ENCODE measurements at places on chromosomes 1 and 21.

DNA sequence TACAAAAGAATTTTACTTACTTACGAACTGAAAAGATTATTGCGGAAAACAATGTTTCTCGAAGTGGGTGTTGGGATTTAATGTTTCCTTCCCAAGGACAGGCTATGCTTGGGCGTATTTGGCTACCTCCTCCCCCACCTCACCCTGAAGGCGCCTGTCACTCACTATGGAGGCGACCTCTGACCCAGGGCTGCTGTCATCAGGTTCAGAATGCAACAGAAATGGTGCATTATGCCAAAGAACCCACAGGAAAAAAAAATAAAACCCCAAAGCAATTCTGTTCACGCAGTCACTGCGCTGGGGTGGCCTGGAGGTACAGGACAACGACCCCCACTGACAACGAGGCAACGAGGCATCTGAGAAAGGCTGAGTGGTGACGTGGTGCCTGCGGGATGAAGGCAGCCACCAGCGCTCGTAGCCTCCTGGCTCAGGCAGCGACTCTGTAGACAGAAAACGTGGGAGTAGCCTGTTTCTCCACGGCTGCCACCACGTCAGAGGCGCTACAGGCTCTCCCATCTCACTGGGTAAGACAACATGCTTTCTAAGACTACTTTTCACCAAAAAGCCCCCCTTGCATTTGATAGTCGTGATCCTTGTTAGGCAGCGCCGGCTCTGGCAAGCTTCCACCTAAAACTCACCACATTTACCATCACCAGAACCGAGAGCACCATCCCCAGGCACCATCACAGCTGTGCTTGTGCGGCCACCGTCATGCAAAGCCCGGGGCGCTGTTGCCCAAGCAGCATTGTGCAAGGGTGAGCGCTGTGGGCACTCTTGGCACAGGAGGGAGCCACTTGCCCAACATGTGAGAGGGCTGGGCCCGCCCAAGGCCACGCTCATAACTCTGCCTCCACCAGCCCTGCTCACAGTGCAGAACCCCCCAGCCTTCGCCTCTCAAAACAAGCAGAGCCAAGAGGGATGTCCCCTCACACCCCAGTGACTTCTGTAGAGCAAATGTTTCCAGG, 14.3 kb downstream of the NADK start:
- DNase-seq = no peak

- no peak for DNase-seq
Measured at GRCh38 chr1:57471995-57472394, 48.1 kb upstream of the DAB1 start.

DNA sequence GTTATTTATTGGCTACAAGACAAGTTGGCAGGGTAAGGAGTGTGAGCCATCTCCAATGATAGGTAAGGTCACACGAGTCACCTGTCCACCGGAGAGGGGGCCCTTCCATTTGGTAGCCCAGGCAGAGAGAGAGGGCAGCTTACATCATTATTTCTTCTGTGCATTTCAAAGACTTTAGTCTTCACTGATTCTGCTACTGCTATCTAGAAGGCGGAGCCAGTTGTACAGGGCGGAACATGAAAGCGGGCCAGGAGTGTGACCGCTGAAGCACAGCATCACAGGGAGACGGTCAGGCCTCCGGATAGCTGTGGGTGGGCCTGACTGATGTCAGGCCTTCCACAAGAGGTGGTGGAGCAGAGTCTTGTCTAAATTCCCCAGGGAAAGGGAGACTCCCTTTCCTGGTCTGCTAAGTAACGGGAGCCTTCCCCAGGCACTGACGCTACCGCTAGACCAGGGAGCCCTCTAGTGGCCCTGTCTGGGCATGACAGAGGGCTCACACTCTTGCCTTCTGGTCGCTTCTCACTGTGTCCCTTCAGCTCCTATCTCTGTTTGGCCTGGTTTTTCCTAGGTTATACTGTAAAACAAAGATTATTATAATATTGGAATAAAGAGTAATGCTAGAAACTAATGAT, 36.7 kb downstream of the ZNF695 start:
- DNase-seq = peak; percentile 24

DNA sequence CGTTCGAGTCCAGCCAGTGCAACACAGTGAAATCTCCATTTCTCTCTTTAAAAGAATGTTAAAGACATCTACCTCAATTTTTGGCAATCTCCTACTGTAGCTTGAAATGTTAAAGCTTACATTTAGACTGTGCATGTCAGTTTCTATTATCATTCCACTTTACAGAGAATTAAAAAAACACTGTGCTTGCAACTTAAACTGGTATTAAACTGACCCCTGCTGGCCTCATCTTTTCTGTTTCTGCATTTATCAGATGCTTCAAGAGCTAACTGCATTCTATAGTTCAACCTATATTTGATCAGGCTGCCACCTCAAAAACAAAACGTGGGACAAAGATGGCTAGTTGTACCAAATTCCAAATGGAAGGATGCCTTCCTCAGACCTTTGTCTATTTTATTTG, 226.5 kb downstream of the SMYD3 start:
- DNase-seq = no peak

GRCh38 chr1:6345009-6345408, 48.6 kb downstream of the ACOT7 start:
- no peak for DNase-seq

DNA sequence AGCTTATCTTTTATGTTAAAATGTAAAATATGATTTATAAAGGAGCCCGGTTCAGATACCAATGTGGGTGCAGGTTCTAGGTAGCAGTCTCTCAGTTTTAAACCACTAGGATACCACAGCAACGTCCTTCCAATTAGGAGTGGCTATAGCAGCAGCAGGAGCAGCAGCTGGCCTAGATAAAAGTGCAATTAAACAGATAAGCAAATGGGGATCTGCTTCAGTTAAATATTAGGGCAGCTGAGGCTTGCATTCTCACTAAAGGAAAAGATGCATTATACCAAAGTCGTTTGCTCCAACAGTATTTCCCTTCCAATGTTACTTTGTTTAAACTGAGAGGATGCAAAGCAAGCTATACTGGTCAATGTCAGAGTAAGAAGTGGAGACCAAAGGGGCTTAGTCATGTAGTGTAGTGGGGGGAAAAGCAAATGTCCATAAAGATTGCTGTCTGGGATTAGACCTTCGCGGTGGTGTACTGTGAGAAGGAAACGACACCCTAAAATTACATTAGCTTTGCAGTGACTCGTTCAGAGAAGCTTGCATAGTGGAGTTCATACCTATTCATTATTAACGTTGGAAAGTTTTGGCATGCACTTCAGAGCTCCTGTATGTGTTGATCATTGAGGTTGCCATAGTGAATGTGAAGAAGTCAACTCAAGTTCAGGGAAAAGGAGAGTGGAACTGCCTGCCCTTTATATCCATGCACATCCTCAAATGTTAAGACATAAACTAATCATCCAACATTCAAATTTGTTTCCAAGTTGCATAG, 272.2 kb downstream of the VAV3 start:
- DNase-seq = no peak

- no peak for DNase-seq
Measured at GRCh38 chr1:99965646-99966375, 4.0 kb upstream of the SLC35A3 start.

- no peak for DNase-seq
Measured at GRCh38 chr1:100266741-100267140, 725 bp downstream of the RTCA start.

GRCh38 chr1:27363766-27364695, 2.7 kb downstream of the MAP3K6 start:
- DNase-seq = no peak

- no peak for DNase-seq
Measured at GRCh38 chr1:169648709-169649108, 18.8 kb upstream of the SELP start.

DNA sequence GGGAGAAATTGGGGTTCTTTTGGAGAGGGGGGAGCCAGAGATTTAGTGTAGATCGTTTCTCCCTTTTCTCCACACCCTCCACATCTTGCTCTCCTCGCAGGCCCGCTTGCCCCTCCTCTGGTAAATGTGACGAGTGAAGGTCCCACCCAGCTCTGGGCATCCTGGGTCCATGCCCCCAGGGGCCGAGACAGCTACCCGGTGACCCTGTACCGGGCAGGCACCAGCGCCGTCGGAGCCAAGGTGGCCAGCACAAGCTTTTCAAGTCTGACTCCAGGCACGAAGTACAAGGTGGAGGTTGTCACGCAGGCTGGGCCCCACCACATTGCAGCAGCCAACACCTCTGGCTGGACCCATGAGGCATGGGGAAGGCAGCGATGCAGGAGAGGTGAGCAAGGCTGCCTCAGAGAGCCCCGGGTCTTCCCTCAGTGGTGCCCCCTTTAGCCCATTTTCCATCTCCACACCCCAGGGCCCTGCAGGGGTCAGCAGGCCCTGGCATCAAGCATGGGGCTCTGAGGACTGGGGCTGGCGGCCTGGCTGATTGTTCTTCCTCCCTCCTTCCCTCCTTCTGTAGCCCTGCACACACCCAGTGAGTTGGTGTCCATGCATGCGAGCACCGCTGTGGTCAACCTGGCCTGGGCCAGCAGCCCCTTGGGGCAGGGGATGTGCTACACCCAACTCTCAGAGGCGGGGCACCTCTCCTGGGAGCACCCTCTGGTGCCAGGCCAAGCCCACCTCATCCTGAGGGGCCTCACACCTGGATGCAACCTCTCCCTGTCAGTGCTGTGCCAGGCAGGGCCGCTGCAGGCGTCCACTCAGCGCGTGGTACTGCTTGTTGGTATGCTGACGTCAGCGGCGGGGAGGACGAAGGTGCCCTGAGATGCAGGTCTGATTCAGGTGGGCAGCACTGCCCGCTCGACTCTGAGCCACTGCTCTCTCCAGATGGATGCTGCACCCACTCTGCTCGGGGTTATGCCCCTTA, 16.4 kb upstream of the LGR6 start:
- DNase-seq = no peak

DNA sequence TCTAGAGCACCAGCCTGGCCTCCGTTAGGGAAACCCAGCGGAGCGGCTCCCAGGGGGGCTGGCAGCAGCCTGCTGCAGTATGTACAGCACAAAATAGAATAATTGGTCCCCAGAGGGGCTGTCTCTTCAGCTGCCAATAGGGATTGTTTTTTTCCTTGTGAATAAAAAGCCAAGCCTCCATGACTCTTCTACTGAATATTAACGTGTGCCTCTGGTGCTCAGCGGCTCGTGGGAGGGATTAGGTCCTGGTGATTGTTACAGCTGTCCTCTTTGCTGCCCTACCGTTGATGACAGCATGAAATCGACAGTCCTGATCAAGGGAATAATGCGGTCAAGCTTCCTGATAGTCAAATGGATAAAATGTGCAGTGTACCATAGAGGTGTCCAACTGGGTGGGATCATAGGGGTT, 190.7 kb upstream of the RUNX1 start:
- DNase-seq = no peak

- DNase-seq = no peak
Measured at GRCh38 chr1:50492142-50492541, 68.9 kb upstream of the DMRTA2 start.

- DNase-seq = no peak
Measured at GRCh38 chr1:28229996-28230395, 2.8 kb downstream of the DNAJC8 start.

- no peak for DNase-seq
Measured at GRCh38 chr1:79105500-79105899, 99.0 kb upstream of the ADGRL4 start.

DNA sequence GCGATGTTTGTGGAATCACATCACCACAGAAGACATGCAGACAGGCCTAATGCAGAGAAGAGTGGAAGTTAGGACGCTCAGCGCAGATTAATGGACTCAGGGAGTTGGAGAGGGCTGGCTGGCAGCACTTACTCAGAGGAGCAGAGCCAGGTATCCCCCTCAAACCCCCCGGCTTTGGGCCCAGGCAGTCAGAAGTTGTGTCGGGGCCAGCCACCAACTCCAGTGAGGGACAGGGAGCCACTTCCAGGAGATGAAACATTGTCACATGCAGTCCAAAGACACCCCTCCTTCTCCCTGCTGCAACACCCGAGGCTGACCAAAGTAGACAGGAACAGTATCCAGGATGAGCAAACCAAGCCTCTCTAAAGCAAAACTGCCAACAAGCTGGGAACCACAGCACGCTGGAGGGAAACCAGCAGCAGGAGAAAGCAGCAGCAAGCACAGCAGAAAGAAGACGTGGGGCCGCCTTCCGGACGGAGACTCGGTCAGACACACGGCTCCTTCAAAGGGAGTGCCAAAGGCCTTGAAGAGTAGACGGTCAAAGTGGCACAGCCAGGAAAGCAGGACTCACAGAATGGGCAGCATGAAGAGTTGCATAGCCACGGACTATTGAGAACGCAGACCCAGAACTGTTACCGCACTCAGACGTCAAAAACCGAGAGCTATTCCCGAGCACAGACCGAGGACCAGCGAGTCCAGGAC, 149.3 kb downstream of the PCBP3 start:
- no peak for DNase-seq

DNA sequence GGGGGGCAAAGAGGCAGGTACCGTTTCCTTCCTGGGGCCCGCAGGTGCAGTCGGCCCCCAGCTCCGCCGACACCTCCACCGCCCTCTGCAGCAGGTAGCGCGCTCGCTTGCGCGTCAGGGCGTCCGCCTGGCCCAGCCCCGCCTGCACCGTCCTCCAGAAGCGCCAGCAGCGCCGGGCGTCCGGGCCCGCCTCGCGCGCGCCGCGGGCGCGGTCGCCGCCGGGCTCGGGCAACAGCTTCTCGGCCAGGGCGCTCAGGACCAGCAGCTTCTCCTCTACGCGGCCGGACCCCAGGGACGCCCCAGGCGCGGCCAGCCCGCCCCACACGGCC, 863 bp downstream of the TARBP1 start:
- DNase-seq = peak; percentile 51

- no peak for DNase-seq
Measured at GRCh38 chr1:237043846-237044636, 2.1 kb downstream of the RYR2 start.

GRCh38 chr1:117368116-117369108, 1.2 kb downstream of the MAN1A2 start:
- no peak for DNase-seq

DNA sequence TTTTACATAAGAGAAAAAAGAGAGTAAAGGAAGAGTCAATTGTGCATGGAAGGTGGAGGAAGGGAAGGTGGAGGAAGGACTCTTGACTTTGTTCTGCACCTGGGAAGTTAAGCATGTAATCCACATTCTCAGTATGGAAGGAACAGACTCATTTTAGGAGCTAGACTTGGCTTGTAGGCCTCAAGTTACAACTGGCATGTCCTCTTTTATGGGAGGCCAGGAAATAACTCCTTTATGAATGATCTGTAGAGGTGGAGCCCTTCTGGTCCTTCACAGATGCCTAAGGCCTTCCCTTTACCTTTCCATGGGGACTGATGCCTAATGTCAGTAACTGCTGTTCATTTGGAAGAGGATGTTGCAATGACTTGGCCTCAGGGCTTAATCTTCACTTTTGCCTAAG, 29.4 kb upstream of the CCSAP start:
- no peak for DNase-seq

GRCh38 chr1:204575221-204576190, 59.3 kb downstream of the MDM4 start:
- DNase-seq = no peak

- DNase-seq = no peak
Measured at GRCh38 chr1:107877745-107878144, 87.2 kb downstream of the VAV3 start.

DNA sequence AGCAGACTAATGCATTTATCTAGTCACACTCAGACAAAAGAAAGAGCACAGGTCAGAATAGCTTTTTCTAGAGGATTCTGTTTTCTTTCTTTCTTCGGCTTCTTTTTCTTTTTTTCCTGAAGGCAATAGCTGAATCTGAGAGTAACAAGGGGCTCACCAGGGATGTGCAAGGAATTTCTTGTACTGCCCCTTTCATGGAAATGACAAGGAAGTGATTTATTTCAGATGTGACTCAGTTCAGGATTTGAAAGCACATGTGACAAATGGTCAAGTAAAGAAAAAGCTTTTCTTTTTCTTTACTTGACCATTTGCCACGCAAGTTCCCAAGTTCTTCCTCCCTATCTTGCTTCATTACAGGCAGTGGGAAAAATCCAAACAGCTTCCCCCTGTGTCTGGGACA, 202.0 kb downstream of the GABPA start:
- DNase-seq = no peak
